ENCODE measurements at places on chromosomes 4 and X.

GRCh38 chr4:81466841-81467671, 4.7 kb downstream of the RASGEF1B start:
- peak; percentile 84 for DNase-seq

DNA sequence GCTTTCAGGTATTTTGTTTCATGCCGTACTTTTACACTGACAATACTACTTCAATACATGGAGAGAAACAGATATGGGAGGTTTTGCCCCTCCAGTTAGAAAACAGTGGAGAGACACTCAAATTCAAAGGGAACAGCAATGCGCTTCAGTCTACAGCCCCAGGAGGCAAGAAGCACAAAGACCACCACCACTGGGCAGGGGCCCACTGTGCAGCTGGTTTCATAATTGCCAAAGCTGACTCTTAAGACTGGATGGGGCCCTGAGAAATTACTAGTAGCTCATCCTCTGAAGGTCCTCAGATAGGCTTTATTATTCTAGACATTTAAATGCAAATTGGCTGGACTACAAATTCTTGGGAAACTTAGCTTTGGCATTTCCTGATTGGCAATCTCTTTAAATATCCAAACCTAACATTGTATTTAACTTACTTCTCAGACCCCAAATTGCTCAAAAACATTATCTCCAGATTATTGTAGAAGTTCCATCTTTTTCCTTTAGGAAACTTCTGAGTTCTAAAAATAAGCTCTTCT, 85.9 kb upstream of the GPR34 start:
- DNase-seq = no peak

- no peak for DNase-seq
Measured at GRCh38 chrX:25020391-25020904, 4.7 kb upstream of the ARX start.

DNA sequence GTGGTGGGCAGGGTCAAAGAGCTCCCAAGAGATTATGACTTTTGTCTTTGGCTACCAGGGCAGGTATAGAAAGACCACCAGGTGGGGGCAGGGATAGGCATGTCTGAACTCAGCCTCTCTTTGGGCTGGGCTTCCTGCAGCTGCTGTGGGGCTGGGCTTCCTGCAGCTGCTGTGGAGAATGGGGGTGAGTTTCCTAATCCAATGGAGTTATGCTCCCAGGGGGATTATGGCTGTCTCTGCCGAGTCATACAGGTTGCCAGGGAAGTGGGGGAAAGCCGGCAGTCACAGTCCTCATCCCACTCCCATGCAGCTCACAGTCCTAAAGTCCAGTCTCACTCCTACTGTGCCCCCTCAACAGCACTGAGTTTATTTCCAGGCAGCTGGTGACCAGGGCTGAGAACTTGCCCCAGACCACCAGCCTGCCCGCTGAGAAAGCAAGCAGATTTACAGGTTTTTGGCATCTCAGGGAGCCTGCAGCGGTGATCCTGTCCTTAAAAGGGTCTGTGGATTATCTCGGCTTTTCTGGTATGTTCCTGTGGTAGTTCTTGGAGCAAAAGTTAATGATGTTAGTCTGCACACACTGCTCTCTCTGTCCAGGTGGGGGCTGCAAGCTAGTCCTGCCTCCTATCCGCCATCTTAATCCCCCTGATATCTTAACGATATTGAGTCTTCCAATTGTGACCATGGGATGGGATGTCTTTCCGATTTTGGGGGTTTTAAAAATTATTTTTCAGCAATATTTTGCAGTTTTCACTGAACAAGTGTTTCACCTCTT, 133.4 kb downstream of the RTL9 start:
- DNase-seq = no peak

DNA sequence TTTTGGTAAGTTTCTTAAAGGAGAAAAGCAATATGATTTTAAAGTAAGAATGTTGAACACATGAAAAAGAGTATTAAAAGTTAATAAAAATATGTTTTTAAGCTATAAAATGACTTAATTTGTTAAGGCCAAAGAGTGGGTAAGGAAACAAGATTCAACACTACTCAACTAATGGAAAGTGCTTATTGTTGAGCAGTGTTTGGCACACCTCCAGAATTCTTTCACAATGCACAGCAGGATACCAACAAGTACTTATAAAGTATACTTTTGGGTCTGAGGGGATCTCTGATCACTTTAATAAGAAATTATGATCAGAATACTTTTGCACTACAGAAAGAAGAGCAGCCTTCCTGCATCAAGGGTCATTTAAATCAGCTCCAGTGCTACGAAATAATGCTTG, 5.9 kb downstream of the LAMP2 start:
- DNase-seq = no peak

GRCh38 chrX:43615660-43616059, 40.4 kb upstream of the MAOA start:
- no peak for DNase-seq

DNA sequence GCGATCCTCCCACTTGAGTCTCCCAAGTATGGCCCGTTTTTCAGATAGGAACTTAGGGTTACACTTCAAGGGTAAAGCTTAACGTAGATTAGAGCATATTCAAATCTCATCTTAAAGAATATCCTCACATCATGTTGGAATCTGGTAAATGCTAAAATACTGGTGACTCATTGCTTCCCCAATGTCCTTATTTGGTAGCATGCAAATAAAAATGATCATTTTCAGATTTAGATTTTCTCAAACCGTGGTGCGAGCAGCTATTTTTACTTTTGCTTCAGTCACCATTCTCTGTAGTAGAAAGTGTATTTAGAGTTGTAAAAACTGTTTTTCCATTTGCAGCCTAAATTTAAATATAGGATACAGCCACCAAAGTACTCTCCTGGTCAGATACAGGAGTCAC, 101.5 kb upstream of the MAML3 start:
- DNase-seq = no peak

GRCh38 chrX:151184705-151185104, 8.3 kb downstream of the GPR50 start:
- DNase-seq = no peak

- DNase-seq = no peak
Measured at GRCh38 chr4:151991884-151992167, 231.0 kb upstream of the GATB start.

Data from activated CD4-positive, alpha-beta T cell treated with anti-CD3 and anti-CD28 coated beads for 36 hours (primary cell).